Right lung (tissue), 10 donors: ENCODE measurements at places on chromosomes 6 and 20. TPM values are rescaled to one million over a fixed set of nuclear protein-coding genes. Genes with fewer than 3 reads are reported as not detected.

The RTEL1 gene
- 20.2 TPM for polyA plus RNA-seq

DNA sequence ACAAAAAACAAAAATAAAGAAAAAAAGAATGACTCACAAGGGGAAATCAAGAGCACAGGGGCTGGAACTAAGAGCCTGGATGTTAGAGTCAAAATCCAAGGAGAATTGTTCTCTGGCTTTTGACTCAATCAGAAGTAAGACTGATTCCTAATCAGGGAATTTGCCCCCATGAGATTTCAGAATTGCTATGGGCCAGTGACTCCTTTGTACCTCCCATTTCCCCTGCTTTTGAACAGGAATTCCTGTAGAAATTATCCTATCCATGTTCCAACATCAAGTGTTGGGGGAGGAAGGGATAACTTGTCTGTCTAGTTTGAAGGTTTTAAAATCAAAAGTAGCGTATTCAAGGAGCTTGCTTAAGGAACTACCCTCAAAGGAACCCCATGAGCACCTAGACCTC lies 396.7 kb downstream of the CDC5L start:
- DNase-seq: no peak

DNA sequence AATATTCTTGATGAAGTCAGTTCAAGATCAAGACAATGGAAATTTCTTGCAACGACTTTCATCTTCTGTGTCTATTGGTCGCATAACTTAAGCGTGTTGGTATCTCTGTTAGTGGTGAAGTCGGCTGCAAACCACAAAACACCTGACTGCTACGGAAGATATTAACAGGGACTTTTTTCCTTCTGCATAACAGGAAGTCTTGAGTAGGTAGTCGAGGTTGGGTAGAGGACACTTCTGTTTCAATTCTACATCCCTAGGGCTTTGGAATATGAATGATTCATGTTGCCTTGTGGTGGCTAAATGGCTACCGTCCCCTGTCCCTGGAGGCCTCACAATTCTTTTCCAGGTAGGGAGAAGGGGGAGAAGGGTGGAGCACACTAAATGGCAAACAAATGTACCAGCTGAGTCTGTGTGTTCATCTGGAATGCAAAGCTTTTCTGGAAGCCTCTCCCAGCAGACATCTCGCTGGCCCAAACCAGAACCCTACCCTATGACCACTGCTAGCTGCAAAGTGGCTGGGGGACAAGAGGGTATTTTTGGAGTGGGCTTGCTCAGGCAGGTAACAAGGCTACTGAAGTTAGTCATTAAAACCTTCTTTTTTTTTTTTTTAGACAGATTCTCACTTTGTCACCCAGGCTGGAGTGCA lies 34.6 kb upstream of the NKX2-2 start:
- no peak for DNase-seq

GRCh38 chr20:58236612-58237317 lies 8.3 kb upstream of the ANKRD60 start:
- peak; percentile 63 for DNase-seq

The NEDD9 gene
- 53.1 TPM for polyA plus RNA-seq

The SEC63 gene
- 139 TPM for polyA plus RNA-seq

- DNase-seq: no peak
Measured at GRCh38 chr6:21098744-21099143, 494.8 kb upstream of the SOX4 start.

GRCh38 chr6:111499269-111499793 lies 16.3 kb upstream of the REV3L start:
- no peak for DNase-seq

GRCh38 chr20:25579081-25579770 lies 6.1 kb downstream of the NINL start:
- no peak for DNase-seq

DNA sequence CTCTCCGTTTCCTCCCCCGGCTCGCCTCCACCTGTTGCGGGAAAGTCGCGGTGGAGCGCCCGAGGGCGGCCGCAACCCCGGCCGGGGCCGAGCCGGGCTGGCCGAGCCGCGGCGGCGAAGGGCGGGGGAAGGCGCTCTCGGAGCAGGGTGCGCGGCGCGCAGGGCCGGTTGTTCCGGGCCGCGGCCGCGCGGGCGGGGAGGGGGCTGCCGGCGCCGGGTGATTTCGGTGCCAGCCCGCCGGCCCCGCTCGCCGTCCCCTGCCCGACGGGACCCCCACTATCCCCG lies 235 bp downstream of the MAP7 start:
- no peak for DNase-seq

GRCh38 chr6:82035526-82035925 lies 212.0 kb downstream of the IBTK start:
- DNase-seq: no peak

- DNase-seq: no peak
Measured at GRCh38 chr6:106637717-106638341, 8.5 kb downstream of the QRSL1 start.

GRCh38 chr20:34872622-34873224 lies at the start of gene GGT7:
Gene GGT7 (minus strand): TSS chr20:34872856. CDS start chr20:34872815, 41 bp downstream.
- DNase-seq: peak; percentile 67

The HMGN3 gene
- 305 TPM for polyA plus RNA-seq

DNA sequence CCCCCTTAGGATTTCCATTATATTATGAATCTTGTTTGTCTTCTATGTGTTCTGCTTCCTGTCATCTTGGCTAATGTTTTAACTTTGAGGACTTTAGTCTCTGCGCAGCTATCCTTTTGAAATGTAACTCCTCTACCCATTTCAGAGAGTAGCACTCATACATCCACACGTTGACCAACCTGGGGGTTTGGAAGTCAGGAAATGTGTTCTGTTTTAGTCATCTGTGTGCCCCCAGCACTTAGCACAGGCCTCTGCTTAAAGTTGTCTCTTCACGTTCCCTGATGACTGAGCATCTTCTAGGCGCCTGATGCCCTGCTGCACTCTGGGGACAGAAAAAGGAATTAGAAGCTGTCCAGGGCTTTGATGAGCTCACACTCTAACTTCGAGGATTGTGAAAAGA lies 47.9 kb downstream of the HMGN3 start:
- no peak for DNase-seq

- no peak for DNase-seq
Measured at GRCh38 chr6:63804381-63804956, 168.9 kb downstream of the PHF3 start.

DNA sequence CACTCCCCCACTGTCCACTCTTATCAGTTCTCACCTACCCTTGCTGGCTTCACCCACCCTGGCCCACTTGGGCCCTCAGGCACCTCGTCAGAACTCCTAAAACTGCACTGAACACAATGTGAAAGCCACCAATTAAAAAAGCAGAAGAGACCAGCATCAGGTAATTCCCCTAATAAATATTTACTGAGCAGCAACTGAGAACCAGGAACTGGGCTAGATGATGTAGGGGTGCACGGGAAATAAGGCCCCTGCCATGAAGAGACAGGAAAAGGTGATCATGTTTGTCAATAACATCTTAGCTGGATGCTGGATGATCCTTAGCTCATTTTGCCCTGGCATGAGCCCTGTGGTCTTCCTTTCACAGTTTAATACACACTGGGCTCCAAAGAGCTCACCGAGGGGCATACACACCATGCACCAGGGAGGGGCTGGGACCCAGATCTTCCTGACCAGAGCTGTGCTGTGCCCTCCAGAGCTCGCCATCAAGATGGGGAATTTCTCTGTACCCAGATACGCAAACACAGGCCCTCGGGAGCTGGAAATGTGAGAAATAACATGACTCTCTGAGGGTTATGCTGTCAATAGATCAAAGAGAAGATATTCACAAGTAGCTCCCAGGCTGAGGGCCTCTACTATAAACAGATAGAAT lies 113.6 kb upstream of the SLC22A16 start:
- no peak for DNase-seq

DNA sequence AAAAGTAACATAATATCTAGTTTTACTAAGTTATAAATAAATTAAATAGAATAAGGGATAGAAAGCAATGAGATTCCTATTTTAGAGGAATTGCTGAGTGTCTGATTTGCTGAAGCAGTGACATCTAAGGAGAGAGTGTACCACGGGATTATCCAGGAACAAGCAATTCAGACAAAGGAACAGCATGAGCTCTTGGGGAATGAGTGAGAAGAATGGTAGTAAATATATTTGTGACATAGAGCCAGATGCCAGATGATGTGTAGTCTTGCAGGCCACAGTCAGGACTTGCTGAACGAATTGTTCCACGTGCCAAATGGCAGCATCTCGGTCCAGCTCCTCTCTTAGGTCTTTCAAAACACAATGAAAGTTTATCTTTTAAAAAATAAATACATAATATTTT lies 339.2 kb downstream of the TENT5A start:
- DNase-seq: no peak

DNA sequence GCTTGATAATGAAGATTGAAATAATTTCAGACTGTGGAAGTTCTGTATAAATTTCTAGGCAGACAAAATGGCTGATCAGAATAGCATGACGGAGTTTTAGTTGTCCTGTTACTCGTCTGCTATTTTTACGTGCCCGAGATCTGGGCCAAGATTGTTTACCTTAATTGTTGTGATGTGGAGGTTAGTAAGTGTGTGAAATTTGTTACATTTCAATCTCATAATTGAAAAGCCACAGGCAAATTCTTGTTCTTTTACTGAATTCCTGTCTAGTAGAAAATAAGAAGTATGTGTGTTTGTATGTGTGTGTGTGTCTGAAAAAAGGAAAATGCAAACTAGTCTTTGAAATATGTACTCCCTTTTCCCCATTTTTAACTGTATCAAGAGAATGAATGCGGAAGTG lies 115.2 kb downstream of the UTRN start:
- no peak for DNase-seq

The GABRR1 gene
- polyA plus RNA-seq: not detected

- no peak for DNase-seq
Measured at GRCh38 chr6:147909640-147910039, 401.1 kb downstream of the SAMD5 start.

- peak; percentile 88 for DNase-seq
Measured at GRCh38 chr20:53578492-53579222, 15.0 kb downstream of the ZNF217 start.

The PCSK2 gene
- 0.47 TPM for polyA plus RNA-seq

The TIAM2 gene
- 24.3 TPM for polyA plus RNA-seq

GRCh38 chr6:49979584-49979983 lies 10.2 kb upstream of the DEFB113 start:
- DNase-seq: no peak

The DEFB124 gene
- 1.1 TPM for polyA plus RNA-seq

The YWHAB gene
- polyA plus RNA-seq: 195 TPM

- no peak for DNase-seq
Measured at GRCh38 chr6:25655723-25656122, 3.7 kb downstream of the SCGN start.

DNA sequence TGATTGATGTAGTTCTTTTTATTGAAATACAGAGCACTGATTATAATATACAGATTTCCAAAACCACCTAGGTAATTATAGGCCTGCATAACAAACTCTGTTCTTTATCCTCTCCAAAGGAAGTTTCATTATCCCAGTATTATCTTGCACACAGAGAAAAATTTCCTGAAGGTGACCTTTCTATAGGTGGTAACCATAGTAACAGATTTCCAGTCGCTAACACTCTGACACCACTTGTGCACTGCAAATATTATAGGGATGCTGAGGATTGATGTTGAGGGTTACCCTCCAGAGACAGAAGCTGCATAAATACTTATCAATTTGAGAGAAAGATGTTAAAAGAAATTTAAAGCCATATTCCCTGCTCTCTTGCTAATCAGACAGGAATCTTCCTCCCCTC lies 274.5 kb upstream of the NRSN1 start:
- DNase-seq: no peak

- no peak for DNase-seq
Measured at GRCh38 chr6:38016824-38017223, 197.3 kb downstream of the ZFAND3 start.

The SMIM28 gene
- not detected for polyA plus RNA-seq

The KCNG1 gene
- polyA plus RNA-seq: 1.2 TPM

GRCh38 chr6:126054802-126055201 lies 68.5 kb downstream of the TRMT11 start:
- no peak for DNase-seq

The NR2E1 gene
- polyA plus RNA-seq: not detected

GRCh38 chr6:4788482-4788881 lies 12.3 kb downstream of the CDYL start:
- no peak for DNase-seq

DNA sequence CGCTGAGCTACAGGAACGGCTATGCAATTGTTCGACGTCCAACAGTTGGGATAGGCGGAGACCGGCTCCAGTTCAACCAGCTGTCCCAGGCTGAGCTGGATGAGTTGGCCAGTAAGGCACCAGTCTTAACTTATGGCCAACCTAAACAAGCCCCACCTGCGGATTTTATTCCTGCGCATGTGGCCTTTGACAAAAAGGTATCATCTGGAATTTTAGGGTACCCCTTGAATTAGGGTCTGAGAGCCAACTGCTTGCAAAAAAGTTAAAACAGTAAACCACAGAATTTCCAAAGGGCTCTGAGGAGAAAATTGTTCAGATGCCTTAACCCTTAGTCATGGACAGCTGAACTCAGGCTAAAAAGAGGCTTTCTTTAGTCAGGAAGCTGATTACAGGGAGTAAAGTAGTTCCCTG lies 3.8 kb downstream of the EFHC1 start:
- no peak for DNase-seq

DNA sequence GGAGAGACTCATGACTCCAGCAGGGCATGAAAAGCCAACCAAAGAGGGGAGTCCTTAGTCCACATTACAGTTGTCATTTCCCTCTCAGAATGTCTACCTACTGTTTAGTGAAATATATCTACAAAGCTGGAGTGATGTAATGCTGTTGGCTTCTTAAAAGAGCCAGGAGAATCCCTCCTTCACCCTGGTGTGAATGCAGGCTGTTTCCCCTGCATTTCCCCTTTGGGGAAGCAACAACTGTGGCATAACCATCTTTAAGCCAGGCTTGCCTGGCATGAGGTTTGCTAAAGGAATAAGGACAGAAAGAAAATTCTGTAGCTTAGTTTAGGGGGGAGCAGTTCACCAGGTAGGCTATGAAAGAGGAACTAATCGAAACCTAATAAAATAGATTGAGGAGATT lies 129.5 kb downstream of the CRYBG1 start:
- DNase-seq: no peak

The MACROD2 gene
- 8.1 TPM for polyA plus RNA-seq

- DNase-seq: no peak
Measured at GRCh38 chr6:137216106-137216505, 3.1 kb downstream of the IFNGR1 start.

- no peak for DNase-seq
Measured at GRCh38 chr20:40612247-40612646, 76.8 kb downstream of the MAFB start.

GRCh38 chr6:108752733-108753590 lies 95.3 kb upstream of the ARMC2 start:
- no peak for DNase-seq

The BTN1A1 gene
- 0.18 TPM for polyA plus RNA-seq

- no peak for DNase-seq
Measured at GRCh38 chr6:85436411-85436810, 13.5 kb upstream of the NT5E start.

GRCh38 chr6:56520218-56520617 lies 122.5 kb downstream of the DST start:
- no peak for DNase-seq

DNA sequence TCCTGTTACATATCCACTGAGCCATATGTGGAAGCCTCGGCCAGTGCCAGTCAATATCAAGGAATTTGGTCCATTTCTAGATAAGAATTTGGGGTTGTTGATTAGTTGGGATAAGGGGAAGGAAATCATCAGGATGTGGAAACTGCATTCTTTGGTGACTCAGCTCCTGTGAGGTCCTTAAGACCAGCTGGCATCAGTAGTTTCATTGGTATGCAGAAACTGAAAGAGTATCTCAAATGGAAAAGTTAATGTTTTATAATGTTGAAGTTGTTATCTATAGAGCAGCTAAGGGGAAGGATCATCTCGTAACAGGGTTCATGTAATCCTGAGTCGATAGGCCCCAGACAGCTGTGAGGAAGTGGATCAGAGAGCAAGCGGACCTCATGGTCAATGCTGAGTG lies 87.9 kb upstream of the PRND start:
- DNase-seq: no peak
